ENCODE measurements at places on chromosomes 2 and 18.

GRCh38 chr2:31555967-31556706, 24.6 kb downstream of the SRD5A2 start:
- DNase-seq = no peak

DNA sequence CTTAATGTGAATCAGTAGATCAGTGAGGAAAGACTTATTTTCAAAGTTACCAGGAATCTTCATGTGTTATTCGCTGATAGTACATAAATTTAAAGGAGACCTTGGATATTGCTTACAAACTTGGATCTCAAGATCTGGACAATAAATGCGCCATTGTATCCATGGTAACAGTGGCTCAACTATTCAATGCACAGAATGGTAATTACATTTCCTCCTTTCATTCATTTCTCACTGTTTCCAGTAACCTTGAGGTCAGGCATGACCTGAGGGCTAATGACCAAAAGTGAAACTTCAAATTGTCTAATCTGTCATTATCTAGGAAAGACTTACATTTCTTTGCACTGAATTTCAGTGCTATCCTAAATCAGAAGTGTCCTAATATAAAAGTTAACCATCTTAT, 8.1 kb downstream of the LRP2 start:
- DNase-seq = no peak

GRCh38 chr2:165587335-165587938, 117.9 kb downstream of the CSRNP3 start:
- no peak for DNase-seq

DNA sequence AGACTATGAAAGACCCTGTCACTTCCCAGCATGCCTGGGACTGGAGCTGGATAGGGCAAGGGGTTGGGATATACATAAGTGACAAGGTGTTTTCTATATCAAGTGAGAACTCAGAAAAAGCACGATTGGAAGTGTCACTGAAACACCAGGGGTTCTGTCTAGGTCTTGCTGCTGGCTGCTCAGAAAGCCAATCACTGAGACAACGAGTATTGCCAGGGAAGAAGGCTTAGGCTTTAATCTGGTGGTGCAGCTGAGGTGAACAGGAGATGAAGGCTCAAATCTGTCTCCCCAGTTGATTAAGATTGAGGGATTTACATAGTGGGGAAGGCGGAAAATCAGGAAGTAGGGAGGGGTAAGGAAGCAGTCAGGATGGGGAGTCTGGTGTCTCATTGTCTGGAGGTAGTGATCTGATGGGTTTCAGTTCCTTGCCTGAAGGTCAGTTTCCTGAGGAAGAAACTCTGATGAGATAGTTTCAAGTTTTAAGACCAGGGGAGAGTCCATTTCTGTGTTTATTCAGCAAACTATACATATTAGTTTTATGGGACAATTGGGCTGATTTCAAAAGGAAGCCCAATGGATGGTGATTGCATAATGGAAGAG, 3.5 kb upstream of the C2orf74 start:
- no peak for DNase-seq

- DNase-seq = no peak
Measured at GRCh38 chr2:186591506-186591890, 1.6 kb downstream of the ITGAV start.

GRCh38 chr2:12728221-12728777, 11.6 kb downstream of the TRIB2 start:
- no peak for DNase-seq

GRCh38 chr2:47811668-47812067, 28.7 kb downstream of the MSH6 start:
- no peak for DNase-seq

GRCh38 chr18:48050176-48050575, 119.7 kb upstream of the SMAD2 start:
- no peak for DNase-seq

DNA sequence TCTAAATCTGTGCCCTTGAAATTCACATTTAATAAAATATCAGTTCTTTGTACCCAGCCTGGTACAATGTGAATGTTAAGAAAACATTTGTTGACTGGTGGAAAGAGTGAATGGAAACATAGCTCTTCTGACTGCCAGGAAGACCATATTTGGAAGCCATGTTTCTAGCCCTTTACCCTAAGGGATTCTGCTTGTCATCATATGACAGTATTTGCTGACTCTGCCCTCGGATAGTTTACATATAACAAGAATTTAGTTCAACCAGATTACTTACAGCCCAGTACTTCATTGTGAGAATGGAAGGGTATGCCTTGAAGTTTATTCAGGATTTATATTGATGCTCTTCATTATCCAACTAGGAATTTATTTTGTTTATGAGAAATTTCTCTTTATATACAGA, 13.8 kb upstream of the KCNS3 start:
- no peak for DNase-seq

DNA sequence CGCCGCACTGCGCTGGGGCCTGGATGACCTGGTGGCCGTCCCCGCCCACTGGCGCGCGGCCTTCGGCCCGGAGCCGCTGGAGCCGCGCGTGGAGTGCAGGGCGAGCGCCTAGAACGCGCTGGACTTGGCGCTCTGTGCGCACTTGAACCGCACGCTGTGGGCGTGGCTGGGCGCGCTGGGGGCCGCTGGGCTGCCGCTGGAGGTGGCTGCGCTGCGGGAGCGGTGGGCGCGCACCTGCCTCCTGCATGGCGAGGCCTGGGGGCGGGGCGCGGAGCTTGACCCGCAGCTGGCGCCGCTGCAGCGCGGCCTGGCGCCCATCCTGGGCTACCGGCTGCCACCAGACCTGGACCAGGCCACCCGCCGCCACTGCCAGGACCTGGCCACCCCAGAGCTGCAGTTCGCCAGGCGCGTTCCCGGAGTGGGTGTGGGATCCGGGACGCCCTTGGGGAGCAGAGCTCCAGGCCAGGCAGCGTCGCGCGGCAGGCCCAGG, 9.9 kb downstream of the AQP12B start:
- DNase-seq = no peak

DNA sequence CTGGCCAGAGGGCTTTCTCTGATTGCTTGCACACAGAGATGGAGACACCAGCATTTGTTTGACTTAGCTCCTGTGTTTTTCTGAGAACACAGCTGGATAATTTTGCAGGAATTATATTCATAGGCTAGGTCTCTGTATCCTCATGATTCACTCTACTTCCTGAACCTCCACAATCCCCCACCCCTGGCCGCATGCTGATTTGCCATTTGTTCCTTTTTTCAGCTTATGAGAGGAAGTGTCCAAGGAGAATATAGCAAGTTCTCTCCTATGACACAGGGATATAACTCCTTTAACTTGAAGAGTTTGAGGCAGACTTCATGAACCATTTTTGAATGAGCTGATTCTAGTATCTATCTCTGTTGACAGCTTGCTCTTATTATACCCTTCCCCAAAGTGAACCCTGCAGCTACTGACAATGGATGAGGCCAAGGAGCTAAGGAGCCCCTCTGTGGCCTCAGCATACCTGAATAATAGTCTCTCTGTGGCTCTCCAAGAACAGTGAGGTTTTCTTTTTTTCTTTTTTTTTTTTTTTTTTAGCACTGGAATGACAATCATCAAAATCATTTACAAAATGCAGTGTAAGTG, 15.4 kb downstream of the CAVIN2 start:
- DNase-seq = no peak

DNA sequence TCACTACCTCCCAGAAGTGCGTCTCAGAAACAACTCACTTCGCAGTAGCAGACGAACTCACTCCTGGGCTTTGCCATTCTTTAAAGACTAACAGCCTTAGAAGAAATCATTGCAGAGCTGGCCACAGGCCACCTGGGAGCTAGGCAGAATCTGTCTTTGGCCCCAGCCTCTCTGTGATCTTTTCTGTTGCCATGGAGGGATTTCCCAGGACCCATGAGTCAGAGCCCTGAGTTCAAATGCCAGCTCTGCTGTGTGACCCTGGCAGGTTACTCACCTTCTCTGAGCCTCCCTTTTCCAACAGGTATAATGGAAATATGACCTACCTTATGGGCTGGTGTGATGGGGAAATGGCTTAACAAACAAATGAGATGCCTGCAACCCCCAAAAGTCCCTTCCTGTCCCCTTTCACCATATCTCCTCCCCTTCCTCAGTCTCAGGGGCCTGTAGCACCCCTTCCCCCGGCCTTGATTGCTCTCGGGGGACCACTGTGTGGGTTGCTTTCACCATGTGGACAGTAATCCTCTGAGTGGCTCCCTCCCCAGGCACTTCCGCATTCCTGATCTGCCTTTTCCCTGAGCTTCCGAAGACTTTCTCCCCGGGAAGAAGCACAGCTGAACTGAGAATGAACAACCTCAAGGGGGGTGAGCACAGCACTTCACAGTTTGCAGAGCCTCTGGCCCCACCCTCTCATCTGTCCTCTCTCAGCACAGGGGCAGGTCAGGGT, 34.0 kb upstream of the SLC66A3 start:
- DNase-seq = no peak

DNA sequence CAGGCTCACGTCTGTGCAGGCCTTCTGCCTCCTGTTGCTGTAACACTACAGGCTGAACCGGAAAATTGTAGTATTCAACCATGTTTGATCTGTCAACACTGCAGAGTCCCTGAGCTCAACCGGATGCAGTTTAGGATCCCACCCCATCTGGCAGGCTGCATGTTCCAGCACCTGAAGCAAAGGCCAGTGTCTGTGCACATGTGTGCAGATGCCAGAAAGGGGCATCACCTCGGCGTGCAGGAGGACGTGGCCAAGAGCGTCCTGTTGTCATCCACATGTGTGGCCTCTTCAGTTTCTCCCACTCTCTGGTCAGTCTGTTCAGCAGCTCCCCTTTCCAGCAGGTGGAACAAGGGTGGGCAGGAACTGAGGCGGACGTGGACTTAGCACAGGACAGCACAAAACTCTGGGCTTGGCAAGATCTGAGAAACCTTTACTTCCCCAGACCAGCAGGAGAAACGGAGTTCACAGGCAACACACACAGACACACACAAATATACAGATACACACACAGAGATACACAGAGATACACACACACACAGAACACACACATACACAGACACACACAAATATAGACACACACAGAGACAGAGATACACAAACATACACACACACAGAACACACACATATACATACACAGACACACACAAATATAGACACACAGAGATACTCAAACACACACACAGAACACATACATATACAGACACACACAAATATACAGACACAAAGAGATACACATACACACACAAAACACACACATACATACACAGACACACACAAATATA, 111.3 kb downstream of the NDUFA10 start:
- no peak for DNase-seq

DNA sequence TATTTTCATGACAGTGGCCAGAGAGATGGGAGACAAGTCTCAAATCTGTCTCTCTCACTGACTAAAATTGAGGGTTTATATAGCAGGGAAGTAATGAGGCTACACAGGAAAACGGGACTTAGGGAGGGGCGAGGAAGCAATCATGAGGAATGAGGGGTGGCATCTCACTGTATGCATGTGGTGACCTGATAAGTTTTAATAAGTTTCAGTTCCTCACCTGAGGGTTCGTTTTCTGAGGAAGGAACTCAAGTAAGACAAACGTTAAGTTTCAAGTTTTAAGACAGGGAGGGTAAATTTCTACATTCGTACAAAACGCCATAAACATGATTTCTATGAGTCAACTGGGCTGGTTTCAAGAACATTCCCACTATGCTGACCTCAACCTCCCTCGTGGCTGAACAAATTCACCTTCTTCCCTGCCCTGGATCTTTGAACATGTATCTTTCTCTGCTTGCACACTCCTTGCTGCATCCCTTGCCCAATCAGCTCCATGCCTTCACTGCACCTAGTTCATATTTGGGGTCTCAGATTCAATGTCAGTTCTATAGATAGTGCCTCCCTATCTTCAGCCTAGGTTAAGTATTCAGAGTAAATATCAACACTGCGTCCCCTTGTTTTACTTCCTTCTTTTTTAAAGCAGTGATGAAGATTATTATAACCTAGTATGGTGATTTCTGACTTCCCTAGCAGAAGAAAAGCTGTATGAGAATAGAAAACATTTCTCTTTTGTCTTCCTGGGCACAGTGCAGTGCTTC, 53.3 kb upstream of the CNTNAP5 start:
- DNase-seq = no peak

DNA sequence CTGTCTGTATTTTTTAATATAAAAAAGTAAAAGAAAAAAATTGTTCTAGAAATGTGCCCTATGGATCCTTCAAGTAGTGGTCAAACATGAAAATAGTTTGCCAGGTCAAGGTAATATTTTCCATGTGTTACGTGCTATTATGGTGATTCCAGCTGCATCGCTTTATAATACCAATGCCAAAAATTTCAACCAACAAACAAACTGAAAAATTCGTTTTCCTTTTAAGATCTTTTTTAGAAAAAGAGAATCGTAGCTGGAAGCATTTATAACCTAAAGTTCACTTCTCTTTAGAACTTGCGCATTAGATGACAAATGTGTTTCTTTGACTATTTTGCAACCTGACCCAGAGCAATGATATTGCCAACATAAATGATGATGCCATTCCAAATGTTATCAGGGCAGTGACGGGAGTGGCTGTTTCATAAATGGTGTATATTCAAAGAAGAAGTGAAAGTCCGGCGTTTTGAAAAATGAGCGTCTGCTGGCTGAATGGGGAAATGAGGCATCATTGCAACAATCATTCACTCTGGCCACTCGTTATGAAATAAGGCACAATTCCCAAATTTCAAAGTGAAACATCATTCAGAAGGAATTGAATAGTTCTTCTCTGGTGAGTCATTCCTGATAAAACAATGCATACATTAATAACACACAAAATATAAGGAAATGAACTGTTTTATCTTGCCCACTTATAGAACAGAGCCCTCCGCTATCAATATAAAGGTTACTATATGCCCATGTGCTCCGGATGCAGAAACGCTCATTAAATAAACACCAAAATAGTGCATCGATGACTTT, 297.4 kb downstream of the TGIF1 start:
- DNase-seq = no peak

DNA sequence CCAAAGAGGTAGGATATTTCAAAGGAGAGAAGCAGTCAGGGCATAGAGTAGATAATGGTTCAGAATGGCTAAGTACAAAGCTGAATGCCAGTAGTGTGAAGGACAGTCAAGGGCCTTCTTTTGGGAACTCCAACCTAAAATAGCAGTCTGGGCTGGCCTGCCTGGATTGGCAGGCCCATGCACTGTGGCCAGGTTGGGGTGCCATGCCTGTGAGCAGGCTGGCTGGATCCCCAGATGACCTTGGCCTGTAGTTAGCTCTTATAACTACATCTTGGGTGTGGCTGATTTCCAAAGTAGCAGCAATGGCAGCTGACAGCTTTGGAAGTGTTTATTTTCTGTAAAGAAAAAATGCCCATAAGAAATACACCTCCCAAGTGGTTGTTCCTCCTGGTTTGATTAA, 51.5 kb upstream of the ITGB6 start:
- no peak for DNase-seq

GRCh38 chr2:159546716-159547430, 69.5 kb downstream of the BAZ2B start:
- DNase-seq = no peak

DNA sequence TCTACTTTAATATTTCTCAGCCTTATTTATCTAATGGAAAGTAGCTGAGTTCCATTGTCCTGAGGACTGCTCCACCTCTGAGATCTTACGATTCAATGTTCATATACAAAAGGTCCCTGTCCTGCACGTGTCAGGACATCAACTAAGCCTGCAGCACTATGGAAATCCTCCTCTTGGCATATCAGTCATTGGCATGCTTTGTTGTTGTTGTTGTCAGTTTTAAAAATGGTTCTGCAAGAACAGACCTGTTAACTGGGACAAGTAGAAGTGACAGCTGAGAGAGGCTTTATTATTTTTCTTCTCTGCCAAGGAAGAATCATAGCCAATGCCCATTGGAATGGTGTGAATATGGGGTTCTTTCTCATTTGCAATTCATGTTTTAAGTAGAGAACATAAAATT, 450.1 kb upstream of the PKDCC start:
- DNase-seq = no peak

- no peak for DNase-seq
Measured at GRCh38 chr2:237092920-237093781, 7.5 kb downstream of the COPS8 start.
